Smooth muscle cell of the pulmonary artery (primary cell): ENCODE measurements at places on chromosomes 6 and 20. TPM values are rescaled to one million over a fixed set of nuclear protein-coding genes. Genes with fewer than 3 reads are reported as not detected.

The VGLL2 gene
- not detected in 2 replicates for total RNA-seq

The SLC32A1 gene
- total RNA-seq, result not detected in 2 replicates

The ARMC12 gene
- 0.26 TPM in 2 replicates for total RNA-seq

The CLVS2 gene
- not detected in 2 replicates for total RNA-seq

The TNXB gene
- 9.8 and 66.7 TPM in 2 replicates for total RNA-seq

The OPRM1 gene
- total RNA-seq, result not detected in 2 replicates
